Stimulated activated naive CD4-positive, alpha-beta T cell treated with Interleukin-2 at 50 U/mL for 16 hours (primary cell): ENCODE measurements at places on chromosomes 16 and 17.

DNA sequence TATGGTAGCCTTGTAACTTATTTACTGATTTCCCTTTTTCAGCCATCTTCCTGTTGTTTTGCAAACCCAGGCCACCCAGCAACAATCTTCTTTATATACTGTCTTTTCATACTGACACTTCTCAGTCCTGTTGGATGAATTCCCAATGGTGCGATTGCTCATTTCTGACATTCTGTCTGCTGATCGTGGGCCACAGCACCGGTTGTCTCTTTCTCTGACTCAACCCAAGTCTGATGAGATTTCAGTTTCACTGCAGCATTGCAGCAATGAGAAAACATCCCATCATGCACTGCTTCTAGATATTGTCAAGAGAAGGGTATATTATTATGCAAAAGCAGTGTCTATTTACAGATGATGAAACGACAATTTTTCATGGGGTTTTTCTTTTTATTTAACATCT, 349.2 kb upstream of the HSBP1 start:
- no peak for DNase-seq

DNA sequence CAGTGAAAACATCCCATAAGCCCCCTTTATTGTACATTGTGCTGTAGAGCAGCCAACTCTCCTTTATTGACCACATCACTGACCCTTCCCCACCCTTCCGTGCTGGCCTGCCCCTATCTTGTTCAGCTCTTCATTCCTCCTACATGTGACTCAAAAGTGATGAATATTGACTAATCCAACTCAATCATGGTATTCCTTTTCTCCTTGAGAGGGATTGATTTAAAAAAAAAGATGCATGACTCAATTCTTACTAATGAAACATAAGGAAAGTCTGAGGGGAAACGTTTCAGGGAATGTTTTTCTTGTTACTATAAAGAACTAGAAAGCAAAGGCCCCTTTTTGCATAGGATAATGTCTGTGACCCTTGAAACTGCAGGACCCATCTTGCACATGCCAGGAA, 125.2 kb upstream of the SOX9 start:
- no peak for DNase-seq

DNA sequence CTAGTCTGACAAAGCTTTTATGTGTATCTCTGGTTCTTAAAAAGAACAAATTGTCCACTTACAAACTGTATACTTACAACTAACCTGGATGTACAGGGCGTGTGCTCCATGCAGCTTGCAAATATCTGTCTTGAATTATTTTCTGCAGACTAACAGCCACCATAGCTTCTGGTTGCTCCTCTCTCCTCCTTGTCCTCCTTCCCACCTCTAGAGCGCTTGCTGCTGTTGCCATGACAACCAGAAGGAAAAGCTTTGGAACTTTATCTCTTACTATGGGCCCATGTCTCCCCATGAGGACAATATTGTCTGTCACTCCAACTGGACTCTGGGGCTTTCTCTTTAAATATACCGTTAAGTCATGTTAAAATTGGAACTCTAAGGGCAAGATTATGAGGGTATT, 71.5 kb upstream of the DHX40 start:
- no peak for DNase-seq

- DNase-seq = no peak
Observed at GRCh38 chr16:76818606-76819181, 372.3 kb upstream of the MON1B start.

GRCh38 chr16:6343157-6343556, 989.5 kb upstream of the RBFOX1 start:
- DNase-seq = no peak

- DNase-seq = no peak
Observed at GRCh38 chr17:35171834-35172233, 22.4 kb downstream of the SLC35G3 start.

- DNase-seq = no peak
Observed at GRCh38 chr17:79630821-79631639, 20.2 kb upstream of the RBFOX3 start.

DNA sequence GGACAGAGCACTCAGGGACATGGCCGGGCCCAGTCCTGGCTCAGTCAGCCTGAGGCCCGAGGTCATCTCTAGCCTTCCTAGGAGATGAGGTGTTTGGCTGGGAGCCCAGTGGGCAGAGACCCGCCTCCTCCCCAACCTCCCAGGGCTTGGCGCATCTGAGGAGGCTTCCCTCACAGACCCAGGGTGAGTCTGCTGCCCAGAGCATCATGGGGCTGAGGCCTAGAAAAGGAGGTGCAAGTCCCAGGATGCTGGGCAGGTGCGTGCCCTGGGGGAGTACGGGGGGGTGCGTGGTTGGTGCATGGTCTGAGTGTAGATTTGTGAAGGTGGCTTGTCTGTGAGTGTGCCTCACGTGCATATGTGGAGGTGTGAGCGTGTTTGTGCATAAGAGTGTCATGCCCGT, 4.7 kb downstream of the PDE6G start:
- DNase-seq = no peak

DNA sequence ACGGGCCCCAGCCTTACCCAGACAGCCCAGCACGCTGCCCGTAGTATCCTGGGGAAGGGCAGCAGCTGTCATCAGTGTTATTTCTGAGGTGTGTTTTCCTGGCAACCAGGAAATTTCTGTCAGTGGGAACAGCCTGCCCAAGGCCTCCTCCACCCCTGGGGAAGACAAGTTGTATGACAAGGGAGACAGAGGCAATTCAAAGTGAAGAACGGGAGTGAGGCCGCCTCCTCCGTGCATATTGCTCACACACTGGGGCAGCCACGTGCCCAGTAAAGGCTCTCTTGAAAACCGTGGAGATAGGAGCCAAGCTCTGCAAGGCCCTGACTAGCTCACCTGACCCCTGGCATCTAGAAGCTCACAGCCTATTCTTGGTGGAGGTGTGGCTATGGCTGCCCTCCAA, 57.6 kb downstream of the RAI1 start:
- no peak for DNase-seq

DNA sequence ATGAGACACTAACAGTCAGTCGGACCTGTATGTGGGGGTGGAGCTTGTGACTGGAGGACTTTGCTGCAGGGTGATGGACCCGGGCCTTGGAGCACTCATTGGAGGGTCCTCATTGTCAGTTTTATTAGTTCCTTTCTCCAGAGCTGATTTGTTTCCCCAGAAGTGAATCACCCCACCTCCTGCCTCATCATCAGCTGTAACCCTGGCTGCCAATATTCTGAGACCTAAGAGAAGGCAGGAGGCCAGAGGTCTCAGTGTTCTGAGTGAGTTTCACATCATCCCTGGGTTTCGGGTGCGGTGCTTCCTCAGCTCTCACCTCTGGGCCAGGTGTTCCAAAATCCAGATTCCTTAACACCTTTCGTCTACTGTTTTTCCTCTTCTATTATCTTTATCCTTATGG, 49.9 kb upstream of the KIFC3 start:
- DNase-seq = no peak

GRCh38 chr17:67837965-67838364, 12.7 kb downstream of the BPTF start:
- no peak for DNase-seq

DNA sequence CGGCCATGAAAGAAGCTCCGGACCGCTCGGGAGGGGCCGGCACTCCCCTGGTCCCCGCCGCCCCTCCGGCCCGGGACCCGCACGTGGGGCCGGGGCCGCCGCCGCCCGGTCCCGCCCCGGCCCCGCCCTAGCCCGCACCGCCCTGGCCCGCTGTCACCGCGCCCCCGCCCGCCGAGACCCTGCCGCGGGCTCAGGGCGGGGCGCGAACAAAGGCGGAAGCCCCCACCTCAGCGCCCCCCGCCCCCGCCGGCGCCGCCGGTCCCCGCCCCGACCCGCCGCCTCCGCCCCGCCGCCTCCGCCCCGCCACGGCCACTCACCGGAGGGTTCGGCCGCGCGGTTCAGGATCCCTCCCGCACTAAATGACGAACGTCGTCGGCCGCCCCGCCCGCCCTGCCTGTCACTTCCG, at the start of gene ARHGDIA:
Gene ARHGDIA, minus strand, starts transcription at position 357 of the 406 bp plus-strand sequence. CDS start 1,407 bp downstream, outside the sequence.
- no peak for DNase-seq

DNA sequence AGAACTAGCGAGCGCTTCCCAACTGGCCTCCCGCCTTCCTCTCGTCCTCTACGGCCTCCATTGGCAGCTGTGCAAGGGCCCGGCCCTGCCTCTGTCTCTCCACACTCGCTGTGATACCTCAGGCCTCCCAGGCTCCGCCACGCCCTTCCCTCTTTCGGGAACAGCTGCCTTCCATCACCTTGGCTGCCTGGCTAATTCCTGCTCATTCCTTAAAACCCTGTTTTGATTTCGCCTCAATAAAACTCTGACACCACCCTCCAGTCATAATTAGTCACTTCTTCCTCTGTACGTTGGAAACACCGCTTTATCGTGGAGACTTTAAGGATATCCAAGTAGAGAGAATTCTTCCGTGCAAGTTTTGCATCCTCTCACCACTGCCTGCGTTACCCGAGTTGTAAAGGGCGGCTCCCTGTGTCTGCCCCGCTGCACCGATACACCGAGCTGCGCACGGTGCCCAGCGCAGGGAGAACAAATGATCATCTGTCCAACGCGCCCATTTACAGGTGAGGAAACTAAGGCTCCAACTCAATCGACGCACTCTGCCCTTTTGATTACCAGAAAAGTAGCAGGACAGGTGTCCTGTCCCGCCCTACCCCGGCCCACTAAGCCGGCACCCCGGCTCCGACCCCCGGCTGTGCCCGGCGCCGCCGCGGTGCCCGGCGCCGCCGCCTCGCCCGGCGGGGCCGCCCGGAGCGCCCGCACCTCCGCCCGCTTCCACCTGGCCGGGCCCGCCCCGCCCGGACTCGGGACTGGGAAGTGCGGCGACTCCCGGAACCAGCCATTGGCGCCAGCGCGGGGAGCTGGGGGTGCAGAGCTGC, 139.7 kb downstream of the SEC14L1 start:
- DNase-seq = no peak

DNA sequence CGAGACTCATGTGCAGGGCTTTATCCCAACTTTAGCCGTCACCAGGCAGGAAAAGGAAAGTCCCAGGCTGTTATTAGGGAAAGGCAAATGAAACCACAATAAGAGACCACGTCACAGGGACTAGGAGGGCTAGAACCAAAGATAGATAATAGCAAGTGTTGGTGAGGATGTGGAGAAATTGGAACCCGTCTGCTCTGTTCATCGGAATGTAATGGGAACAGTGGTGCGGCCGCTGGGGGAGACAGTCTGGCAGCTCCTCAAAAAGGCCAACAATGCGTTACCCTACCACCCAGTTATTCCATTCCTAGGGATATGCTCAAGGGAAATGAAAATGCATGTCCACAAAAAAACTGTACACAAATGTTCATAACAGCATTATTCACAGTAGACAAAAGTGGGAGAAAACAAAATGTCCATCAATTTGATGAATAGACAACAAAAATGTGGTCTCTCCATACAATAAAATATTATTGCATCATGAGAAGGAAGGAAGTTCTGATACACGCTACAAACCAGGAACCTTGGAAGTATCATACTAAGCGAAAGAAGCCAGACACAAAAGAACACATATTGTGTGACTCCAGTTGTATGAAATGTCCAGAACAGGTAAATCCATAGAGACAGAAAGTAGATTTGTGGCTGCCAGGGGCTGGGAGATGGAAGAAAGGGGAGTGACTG, 19.5 kb upstream of the USP10 start:
- no peak for DNase-seq

- no peak for DNase-seq
Observed at GRCh38 chr17:18323007-18323406, 7.9 kb downstream of the SMCR8 start.

GRCh38 chr16:77158293-77158692, 32.7 kb upstream of the MON1B start:
- DNase-seq = no peak

DNA sequence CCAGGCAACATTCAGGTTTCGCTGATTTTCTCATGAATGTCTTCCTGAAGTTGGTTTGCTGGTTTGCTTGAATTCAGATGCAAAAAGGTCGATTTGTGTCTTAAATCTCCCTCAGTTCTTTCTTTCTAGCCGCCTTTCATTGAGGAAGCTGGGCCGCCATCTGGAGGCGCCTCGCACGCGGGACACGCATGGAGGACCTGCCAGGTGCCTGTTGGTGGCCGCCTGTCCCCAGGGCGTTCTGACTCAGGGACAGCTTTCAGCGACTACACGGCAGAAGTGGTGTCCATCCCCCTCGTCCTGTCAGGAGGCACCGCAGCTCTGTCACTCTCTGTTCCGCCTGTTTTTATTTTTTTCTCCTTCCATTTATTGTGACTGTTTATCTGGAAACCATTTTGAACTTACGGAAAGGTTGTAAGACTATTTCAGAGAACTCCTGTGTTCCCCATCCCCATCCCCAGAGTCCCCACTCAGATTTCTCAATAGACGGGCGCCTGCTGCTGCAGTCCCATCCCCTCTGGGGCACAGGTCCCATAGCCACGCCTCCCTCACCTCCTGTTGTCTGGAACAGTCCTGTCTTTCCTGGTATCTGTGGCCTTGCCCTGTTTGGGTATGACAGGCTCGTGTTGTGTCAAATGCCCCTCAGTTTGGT, 33.2 kb downstream of the COX4I1 start:
- no peak for DNase-seq

- DNase-seq = no peak
Observed at GRCh38 chr16:54193665-54194333, 92.8 kb downstream of the IRX3 start.

GRCh38 chr17:14080847-14081251, 11.5 kb downstream of the COX10 start:
- DNase-seq = no peak

GRCh38 chr16:49596068-49596467, 222.5 kb downstream of the C16orf78 start:
- no peak for DNase-seq

DNA sequence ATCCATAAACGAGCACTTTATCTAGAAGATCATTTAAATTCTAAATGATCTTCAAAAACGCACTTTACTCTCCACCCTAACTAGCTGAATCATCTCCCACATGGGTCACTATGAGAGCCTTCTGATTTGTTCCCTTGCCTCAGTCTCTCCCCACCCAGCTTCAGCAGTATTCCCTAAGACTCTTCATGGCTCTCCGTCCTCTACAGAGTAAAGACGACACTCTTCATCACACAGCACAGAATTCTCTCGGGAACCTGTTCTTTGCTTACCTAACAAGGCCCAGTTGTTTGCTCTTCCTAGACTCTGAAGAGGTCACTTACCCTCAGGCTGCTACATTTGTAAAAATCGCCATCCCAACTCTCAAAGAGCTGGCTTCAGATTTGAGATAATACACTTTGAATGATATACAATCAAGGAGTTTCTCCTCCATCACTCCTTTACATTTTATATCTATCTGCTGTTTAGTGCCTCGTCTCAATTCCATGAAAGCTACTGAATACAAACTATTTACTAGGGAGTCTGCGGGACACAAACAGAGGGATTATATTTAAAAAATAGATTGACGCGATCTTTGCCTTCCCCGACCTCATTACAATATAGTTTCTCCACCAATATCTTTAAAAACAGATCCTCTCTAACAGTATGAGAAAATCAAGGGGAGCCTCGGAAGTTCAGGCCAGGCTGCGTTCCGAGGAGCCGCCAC, 511 bp upstream of the LIG3 start:
- no peak for DNase-seq

GRCh38 chr16:31099860-31100638, 5.5 kb upstream of the VKORC1 start:
- no peak for DNase-seq

GRCh38 chr17:30344283-30345088, 10.6 kb upstream of the TMIGD1 start:
- DNase-seq = no peak
